ENCODE measurements at places on chromosomes 6 and 20.
A peak's percentile ranks its signal among the peaks of the same experiment; 100 is the strongest.

GRCh38 chr6:138662471-138662870, 111.1 kb upstream of the CCDC28A start:
- DNase-seq = peak; percentile 93

- DNase-seq = no peak
Measured at GRCh38 chr6:118659513-118660217, 8.3 kb upstream of the CEP85L start.

GRCh38 chr20:41293269-41294037, 24.1 kb downstream of the ZHX3 start:
- DNase-seq = no peak

GRCh38 chr6:101276066-101276465, 117.4 kb upstream of the GRIK2 start:
- DNase-seq = no peak

DNA sequence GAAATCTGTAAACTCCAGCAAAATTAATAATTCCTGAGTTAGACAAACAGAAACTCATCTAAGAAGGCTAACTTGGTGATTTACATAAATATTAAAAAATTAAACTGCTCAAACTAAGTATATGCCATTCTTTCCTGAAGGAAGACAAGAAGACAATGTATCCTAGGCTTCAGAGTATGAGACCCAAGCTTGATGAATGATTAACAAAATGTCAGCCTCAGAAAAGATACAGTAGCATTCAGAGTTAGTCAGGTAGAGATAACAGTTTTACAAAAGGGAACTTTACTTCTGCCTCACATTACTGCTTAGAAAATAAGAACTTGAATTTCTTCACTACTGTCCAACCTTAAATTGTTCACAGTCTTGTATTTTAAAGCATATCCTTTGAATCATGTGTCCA, 12.0 kb downstream of the CSNK2A1 start:
- no peak for DNase-seq

DNA sequence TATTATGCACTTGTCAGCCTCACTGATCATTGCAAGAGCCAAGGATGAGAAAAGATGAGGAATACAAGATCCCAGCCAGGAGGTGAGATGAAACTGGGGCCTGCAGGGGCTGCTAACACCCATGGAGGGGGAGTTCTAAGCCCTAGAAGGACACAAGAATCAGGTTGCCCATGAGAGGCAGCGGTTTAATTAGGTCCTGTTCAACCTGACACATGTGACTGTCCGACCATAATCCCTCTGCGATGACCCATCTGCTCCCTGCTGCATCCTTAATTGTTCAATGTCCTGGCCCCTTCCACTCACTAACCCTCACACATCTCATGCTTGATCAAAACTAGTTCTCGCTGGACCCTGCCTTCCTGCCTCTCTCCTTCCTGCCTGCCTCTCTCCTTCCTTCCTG, 52.2 kb upstream of the NNAT start:
- no peak for DNase-seq

- no peak for DNase-seq
Measured at GRCh38 chr20:25464501-25465242, 57.2 kb downstream of the GINS1 start.

DNA sequence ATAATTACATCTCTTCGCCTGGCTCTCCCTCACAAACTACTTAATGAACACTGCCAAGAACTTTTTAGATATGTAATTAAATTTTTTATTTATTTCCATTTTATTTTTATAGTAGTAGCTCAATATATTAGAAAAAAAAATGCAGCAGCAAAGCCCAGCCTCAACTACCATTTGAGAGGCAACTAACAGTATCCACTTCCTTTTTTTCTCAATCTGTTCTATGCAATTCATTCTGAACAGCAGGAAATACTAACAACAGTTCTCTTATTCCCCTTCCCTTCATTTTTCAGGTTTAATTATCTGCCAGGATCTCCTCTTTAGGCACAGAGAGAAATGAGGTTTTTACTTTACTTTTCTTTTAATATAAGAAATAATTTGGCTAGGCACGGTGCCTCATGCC, 112.7 kb downstream of the ZNF217 start:
- DNase-seq = no peak
